SK-N-MC (cell line): ENCODE measurements at places on chromosomes 5 and 9.

DNA sequence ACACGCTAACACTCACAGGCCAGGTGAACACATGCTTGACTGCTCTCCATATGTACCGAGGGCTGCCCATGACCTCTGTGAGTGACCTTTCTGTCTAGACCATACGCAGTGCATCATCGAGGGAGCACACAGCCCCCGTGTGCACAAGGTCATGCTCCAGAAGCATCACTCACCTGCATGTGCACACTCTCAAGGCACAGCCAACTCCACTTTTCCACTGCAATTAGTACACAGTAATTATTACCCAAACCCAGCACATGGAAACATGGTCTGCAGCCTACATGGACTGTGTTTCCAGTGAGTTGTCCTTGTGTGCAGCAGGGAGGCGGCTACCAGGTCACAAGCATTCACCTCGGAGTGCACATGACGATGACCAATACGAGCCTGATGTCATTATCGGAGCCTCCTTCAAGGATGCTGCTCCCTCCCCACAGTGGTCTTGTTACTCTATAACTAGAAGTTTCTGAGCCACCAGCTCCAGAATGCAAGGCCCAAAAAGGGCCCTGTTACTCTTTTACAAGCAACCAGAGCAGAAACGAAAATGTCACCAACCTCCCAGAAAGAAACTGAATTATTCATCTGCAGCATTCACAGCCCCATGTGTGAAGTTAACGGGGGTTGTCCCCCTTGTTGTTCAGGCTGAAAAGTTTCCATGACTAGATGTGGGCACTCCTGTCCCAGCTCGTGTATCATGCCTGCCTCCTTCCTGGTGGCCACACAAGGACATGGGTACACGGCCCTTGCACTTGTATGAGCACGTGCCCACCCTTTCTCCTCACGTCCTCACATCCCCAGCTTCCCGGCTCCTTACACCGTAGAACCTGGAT is 31.2 kb downstream of the SEMA4D start:
- no peak for DNase-seq

GRCh38 chr5:137989419-137989818 is 43.5 kb downstream of the FAM13B start:
- DNase-seq: no peak

- no peak for DNase-seq
Observed at GRCh38 chr9:111000202-111000601, 38.1 kb downstream of the LPAR1 start.

DNA sequence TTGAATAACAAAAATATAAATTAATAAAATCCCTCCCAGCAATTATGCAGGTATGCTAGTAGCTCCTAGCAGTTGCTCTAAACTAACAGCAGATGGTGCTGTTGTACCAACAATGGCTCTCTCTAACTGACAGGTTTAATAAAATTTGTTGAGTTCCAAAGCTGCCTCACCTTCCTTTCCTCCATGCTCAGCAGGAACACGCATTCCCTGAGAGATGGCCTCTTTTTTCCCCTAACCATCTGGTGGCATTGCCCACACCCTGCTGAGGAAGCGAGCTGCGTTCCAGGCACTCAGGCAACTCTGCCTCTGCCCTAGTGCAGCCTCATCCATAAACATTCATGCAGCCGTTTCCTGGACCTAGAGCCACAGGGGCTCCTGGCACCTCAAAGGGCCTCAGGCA is 106.2 kb downstream of the KLHL3 start:
- no peak for DNase-seq

GRCh38 chr5:157352756-157353340 is 86.9 kb downstream of the CYFIP2 start:
- no peak for DNase-seq

GRCh38 chr9:69946800-69947437 is 96.7 kb upstream of the MAMDC2 start:
- DNase-seq: no peak

DNA sequence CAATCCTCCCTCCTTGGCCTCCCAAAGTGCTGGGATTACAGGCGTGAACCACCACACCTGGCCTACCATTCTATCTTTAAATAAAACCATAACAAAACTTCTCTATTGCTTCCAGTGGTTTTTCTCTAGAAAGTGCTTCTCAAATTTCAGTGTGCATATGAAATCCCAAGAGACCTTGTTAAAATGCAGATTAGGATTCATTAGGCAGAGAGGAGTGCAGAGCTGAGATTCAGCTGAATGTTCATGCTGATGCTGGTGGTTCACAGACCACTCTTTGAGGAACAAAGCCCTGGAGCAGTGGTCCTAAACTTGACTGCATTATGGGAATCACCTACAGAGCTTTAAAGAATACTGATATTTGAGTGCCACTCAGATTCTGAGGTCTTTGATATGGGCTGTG is 28.2 kb downstream of the CARD6 start:
- DNase-seq: peak; percentile 77

GRCh38 chr5:175478008-175478383 is 364 bp upstream of the SFXN1 start:
- DNase-seq: no peak

- DNase-seq: no peak
Observed at GRCh38 chr9:124270504-124271335, 13.0 kb downstream of the NEK6 start.

DNA sequence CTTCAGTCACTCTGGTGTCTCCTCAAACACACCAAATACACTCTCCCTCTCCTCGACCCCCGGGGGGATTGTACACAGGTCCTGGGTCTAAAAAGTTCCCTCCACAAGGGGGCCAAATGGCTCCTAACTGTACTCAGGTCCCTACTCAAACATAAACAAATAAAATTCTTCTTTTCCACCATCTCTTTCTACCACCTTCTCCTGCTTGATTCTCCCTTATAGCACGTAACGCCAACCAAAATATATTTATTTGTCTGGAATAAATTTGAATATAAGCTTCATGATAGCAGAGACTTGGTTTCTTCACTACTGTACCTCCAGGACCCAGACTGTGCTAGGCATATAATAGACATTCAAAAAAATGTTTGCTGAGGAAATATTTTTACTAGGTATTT is 21.4 kb downstream of the ZNF608 start:
- DNase-seq: no peak
